ENCODE measurements at places on chromosomes 3 and 15. TPM values are rescaled to one million over a fixed set of nuclear protein-coding genes. Genes with fewer than 3 reads are reported as not detected.

GOLGA6L25 gene
- not detected for total RNA-seq

SCN11A gene
- 0.38 TPM for total RNA-seq

ISL2 gene
- 0.09 TPM for total RNA-seq

GRCh38 chr3:9916734-9917680 lies at the start of gene IL17RC:
TSS of gene IL17RC (plus strand) at chr3:9917098. CDS start at chr3:9917316, 218 bp downstream.
- peaks cover 26% of the 10 kb centered on the region for H3K4me1 ChIP-seq
- peaks cover 4% of the 10 kb centered on the region for H3K36me3 ChIP-seq
- DNase-seq = no peak

GLDN gene
- total RNA-seq = 0.14 TPM

All from thymus (tissue), 14 donors.